Lower lobe of right lung (tissue), 2 donors: ENCODE measurements at places on chromosomes 5 and 9. TPM values are rescaled to one million over a fixed set of nuclear protein-coding genes. Genes with fewer than 3 reads are reported as not detected.

DNA sequence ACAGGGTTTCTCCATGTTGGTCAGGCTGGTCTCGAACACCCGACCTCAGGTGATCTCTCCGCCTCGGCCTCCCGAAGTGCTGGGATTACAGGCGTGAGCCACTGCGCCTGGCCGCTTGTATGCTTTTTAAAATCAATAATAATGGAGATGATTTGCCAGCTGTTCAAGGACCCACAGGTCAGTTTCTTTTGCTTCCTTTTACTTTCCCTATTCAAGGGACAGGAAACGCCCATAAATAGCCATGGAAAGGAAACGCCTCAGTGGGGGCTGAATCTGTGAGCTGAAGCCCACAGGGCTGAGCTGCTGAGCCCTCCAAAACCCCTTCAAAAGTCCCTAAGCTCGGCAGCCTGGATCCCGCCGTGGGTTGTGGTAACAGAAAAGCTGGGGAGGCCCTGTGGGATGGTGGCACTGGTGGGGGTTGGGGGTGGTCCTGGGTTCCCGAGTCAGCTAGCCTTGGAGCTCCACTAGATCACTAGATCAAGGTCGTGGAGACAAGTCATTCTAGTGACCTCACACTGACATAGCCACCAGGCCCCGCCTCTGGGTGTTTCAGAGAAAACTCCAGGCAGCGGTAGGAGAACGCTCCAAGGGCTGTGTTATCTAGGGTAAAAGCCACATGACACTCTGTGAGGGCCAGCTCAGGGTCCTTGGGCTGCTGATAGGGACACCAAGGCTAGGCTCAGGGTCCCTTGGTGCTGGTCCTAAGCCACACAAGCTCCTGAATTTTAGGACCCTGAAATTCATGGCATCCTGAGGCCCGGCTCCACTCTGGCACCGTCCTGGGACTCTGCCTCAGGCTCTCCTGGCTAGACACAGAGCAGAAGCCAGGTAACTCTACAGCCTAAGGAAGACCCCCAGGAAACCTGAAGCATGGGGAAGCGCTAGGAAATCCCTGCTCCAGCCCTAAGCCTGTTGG is 18.0 kb upstream of the DUSP1 start:
- peak; percentile 75 for DNase-seq
- H3K27ac ChIP-seq = peak overlapping the region; percentile 82
- peaks cover 48% of the 10 kb centered on the region for H3K4me1 ChIP-seq
- H3K4me3 ChIP-seq = peak overlapping the region; percentile 21
- H3K27me3 ChIP-seq = no peaks in the 10 kb centered on the region
- no peaks in the 10 kb centered on the region for H3K36me3 ChIP-seq

- H3K27ac ChIP-seq = no peak overlapping the region
- no peak overlapping the region for H3K4me3 ChIP-seq
- H3K27me3 ChIP-seq = no peaks in the 10 kb centered on the region
These were observed 213.9 kb downstream of the TMEM167A start for GRCh38 chr5:82863266-82863665.

- DNase-seq = no peak
- no peak overlapping the region for H3K4me3 ChIP-seq
- H3K27me3 ChIP-seq = no peaks in the 10 kb centered on the region
- H3K27ac ChIP-seq = no peak overlapping the region
- H3K4me1 ChIP-seq = no peaks in the 10 kb centered on the region
These were observed 855.9 kb upstream of the CDH10 start for GRCh38 chr5:25500635-25501034.

GRCh38 chr9:91814753-91815152 is 135.3 kb downstream of the ROR2 start:
- no peak for DNase-seq
- no peak overlapping the region for H3K4me3 ChIP-seq
- no peaks in the 10 kb centered on the region for H3K36me3 ChIP-seq
- peaks cover 7% of the 10 kb centered on the region for H3K4me1 ChIP-seq
- H3K27ac ChIP-seq = no peak overlapping the region
- no peaks in the 10 kb centered on the region for H3K27me3 ChIP-seq

The CYLC2 gene
- not detected for total RNA-seq
